ENCODE measurements at places on chromosomes 7 and 10.
A peak's percentile ranks its signal among the peaks of the same experiment; 100 is the strongest.

GRCh38 chr7:145394126-145394525 is 558.3 kb upstream of the TPK1 start:
- no peak for DNase-seq

DNA sequence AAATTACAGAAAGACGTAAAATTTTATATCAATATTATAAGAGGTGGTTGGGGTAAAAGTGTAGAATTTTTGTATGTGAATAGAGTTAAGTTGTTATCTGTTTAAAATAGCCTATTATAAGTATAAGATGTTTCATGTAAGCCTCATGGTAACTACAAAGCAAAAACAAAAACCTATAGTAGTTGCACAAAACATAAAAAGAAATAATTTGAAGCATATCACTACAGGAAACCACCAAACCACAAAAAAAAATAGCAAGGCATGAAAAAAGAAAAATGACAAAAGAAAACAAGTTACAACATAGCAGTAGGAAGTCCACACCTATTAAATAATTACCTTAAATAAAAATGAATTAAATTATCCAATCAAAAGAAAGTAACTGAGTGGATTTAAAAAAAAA is 12.4 kb upstream of the GSTK1 start:
- DNase-seq: no peak

DNA sequence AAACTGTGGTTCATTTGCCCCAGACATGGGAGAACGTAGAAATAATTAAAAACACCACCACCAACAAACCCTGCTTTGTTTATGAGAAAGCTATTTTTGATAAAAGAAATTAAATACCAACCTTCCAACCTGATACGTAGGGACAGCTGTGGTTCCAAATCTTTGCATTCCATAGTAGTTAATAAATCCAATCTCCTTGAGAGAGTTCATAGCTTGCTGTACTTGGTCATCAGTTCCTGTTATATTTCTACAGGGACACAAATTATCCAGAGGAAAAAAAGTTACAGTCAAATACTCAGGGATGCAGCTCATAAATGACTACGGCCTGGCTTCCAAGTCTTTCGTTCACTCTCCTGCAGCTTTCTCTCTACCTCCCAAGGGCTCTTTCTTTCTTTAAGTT is 41.1 kb downstream of the PUS7 start:
- DNase-seq: no peak

DNA sequence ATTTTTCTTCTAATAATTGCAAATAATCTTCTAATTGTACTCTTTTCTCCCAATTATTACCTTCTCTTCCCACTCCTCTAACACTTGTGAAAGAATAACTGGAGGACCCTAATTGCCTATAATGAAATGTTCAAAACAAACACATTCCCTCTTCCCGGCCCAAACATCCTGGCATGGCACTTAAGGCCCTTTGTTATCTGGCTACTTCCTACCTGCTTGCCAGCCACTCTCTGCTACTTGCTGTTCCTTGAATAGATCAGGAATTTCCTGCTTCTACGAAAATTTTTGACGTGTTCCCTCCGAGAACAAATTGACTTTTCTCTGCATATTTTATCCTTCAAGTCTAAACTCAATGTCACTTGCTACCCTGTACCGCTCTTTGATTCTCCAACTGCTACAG is 56.1 kb upstream of the NOBOX start:
- DNase-seq: no peak

- no peak for DNase-seq
These were observed 974 bp downstream of the KIF11 start for GRCh38 chr10:92593619-92594588.

- DNase-seq: no peak
These were observed 359.5 kb upstream of the ANKRD30A start for GRCh38 chr10:36765782-36766414.

DNA sequence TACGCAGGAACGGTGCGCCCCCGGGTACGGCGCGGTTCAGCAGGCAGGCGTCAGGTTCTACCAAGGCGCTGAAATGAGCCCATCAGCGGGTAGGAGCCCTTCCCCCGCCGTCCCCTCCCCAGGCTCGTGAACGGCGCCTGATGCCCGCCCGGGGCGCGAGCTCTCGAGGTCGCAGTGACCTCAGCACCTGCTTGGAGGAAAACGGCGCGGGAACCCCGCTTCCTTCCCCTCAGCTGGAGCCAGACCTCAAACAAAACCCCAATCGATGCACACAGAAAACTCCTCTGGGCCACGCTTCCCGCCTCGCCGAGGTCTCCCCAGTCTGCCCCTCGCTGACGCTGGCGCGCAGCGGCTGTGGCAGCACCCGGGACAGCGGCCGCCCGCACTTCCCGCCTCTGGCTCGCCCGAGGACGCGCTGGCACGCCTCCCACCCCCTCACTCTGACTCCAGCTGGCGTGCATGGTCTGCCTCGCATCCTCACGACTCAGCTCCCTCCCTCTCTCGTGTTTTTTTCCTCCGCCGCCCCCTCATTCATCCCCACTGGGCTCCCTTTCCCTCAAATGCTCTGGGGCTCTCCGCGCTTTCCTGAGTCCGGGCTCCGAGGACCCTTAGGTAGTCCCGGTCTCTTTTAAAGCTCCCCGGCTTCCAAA is 514 bp upstream of the GAD2 start:
- no peak for DNase-seq

- DNase-seq: no peak
These were observed 64.3 kb upstream of the TMEM106B start for GRCh38 chr7:12146813-12147212.

DNA sequence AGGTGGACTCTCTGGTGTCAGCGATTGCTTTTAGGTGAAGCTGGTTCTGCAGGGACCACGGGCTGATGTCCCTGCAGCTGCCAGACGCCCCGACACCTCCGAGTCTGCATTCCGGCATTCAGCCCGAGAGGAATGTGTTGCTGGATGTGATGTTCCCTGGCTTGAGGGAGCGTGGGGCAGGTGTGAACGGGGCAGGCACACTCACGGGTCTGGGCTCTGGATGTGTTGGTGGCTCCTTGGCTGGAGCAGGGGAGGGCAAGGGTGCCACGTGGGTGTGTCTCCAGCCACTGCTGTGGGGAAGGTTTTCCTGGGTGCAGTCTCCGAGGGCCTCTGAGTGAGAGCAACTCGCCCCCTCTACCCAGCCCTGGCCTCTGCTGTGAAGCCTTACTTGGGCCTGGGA is 140.5 kb downstream of the CAMK1D start:
- no peak for DNase-seq

DNA sequence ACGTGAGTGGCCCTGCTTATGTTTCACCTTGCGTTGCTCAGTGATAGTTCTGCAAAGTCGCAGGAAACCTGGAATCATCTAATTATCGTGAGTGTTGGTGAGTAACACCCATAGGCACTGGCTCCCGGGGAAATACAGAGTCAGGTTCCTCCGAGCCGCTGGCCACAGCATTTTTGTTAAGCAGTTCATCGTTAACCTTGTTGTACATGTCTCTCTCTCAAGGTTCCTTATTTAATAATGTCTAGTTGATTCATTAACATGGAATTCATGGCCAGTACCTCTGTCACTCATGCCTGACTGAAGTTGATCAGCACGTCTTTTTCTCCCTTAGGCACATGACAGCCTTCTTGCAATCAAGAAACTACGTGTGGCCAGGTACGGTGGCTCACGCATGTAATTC is 3.1 kb upstream of the ZFAND2A start:
- DNase-seq: no peak

DNA sequence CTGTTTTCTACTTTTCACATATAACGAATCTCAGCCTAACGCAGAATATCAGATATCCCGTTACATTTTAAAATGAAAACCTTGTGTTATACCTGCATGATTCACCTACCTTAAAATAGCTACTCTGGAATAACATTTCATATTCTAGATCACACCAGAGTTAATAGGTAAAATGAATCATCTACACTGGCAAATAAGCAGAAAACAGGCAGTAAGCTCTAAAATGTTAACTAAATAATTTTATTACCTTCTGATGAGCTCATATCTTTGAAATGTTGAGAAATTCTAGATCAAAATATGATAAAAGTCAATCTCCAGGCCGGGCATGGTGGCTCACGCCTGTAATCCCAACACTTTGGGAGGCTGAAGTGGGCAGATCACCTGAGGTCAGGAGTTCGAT is 71.3 kb downstream of the CPEB3 start:
- no peak for DNase-seq

DNA sequence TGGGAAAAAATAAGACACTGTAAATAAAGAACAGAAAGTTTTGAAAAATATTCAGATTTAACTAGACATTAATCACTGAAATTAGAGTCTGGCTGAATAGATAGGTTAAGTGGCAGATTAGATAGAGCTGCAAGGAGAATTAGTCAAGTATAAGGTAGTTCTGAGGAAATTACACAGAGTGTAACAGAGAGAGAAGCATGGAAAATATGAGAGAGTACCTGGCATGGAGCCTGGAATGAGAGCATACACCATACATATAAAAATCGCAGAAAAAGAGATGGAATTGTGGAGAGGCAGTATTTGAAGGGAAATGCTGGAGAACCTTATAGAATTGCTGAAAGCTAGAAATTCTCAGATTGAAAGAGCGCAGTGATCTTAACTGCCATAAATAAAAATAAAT is 46.9 kb downstream of the ZNRF2 start:
- DNase-seq: no peak

GRCh38 chr7:144529269-144529926 is 125.9 kb upstream of the NOBOX start:
- DNase-seq: no peak

DNA sequence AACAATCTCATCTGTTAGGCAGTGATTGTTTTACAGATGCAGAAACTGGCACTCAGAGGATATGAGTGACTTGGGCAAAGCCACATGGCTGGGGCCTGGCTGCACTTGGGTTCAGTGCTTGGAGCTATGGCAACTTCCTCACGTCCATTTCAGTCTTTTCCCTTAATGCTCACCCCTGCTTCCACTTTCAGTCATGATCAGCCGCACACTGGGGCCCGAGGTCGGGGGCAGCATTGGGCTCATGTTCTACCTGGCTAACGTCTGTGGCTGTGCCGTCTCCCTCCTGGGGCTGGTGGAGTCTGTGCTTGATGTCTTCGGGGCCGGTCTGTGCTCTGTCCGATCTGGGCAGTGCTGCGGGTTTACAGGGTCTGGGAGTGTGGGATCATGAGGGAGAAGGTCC is 3.0 kb downstream of the SLC12A9 start:
- no peak for DNase-seq

DNA sequence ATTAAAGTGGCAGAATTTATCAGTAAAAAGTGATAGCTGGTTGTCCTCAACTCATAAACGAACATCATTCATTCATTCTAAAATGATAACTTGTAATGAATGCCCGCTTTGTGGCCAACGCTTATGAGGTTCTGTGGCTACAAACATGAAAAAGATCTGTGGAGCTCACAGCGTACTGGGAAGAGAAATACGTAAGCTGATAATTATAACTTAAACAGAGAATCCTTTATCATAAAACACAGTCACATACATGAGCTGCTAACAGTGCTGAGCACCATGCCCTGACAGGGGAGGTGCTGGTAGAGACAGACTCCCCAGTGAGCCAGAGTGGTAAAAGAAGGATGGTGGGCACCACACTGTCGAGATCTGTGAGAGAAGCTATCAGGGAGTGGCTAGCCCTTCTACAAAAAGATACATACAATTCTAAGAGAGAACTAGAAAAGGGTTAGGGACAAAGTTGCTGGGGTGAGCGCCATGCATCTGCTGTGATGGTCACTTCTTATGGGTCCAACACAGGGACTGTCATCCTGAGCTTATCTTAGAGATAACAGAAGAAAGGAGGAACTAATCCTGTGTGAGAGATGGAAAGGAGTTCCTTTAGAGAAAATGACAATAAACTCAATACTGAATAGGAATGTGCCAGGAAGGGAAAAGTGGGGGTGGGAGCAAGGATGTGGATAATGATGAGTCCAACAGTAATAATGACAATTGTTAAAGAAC is 106.7 kb downstream of the USP6NL start:
- DNase-seq: no peak

DNA sequence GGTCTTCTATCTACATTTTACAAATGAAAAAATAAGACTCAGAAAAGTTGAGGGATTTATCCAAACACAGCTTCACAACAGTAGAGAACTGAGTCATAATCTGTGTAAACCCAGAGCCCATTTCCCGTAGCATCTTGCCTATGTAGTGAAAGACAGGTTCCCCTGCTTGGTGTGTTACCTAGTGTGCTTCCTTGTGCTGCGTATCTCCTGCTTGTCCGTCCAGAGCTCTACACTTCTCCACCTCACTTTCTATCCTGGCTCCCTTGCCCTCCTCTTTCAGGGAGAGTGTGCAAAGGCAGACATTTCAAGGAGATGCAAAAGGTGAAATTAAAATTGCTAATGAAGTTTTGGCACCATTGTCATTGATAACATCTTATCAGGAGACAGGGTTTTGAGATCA is 1.4 kb upstream of the ASNS start:
- no peak for DNase-seq

GRCh38 chr10:14247377-14248116 is 83.2 kb downstream of the FRMD4A start:
- DNase-seq: peak; percentile 17

DNA sequence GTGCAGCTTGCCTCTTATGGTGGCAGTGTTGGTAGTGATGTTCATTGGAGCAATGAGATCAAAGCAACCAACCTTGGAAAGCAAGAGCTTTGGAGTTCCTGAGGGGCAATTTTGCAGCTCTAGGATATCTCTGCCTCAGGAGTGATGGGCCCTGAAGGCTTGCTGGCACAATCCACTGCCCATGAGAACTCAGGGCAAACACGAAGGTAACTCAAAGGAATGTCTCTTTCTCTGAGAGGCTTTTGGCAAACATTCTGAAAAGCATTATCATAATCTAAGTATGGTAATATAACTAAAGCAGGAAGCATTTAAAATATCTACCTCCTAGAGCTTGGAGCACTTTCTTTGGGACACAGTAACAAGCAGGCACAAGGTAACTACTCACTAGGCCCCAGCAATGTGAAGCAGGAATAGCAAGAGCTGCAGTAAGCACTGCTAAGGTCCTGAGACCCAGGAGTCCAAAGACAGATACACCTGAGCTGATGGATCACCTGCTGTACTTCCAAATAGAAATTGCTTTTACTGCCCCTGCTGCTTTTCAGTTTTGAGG is 103.1 kb downstream of the NRF1 start:
- DNase-seq: no peak

- no peak for DNase-seq
These were observed 73.3 kb downstream of the NRF1 start for GRCh38 chr7:129684777-129685176.

- DNase-seq: no peak
These were observed 99.4 kb downstream of the MTPN start for GRCh38 chr7:135877805-135878204.

GRCh38 chr10:97659589-97659988 is 19.1 kb downstream of the PI4K2A start:
- no peak for DNase-seq

- DNase-seq: no peak
These were observed 2.6 kb downstream of the HYCC1 start for GRCh38 chr7:23011222-23011924.

GRCh38 chr10:71270301-71271220 is 48.5 kb upstream of the SLC29A3 start:
- DNase-seq: peak; percentile 39

- DNase-seq: no peak
These were observed 358.4 kb downstream of the KCNMA1 start for GRCh38 chr10:77279207-77279606.

DNA sequence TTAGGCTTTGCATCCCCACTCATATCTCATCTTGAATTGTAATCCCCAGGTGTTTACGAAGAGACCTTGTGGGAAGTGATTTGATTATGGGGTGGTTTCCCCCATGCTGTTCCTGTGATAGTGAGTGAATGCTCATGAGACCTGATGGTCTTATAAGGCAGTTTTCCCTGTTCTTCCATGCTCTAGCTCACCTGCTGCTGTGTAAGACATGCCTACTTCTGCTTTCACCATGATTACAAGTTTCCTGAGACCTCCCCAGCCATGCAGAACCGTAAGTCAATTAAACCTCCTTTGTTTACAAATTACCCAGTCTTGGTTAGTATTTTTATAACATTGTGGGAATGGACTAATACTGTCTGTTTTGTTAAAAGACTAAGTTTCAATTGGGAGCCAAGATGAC is 35.3 kb upstream of the ZNF92 start:
- DNase-seq: no peak

Data from substantia nigra (tissue), 51 donors.